ENCODE measurements at places on chromosomes 6 and 20. TPM values are rescaled to one million over a fixed set of nuclear protein-coding genes. Genes with fewer than 3 reads are reported as not detected.

The ATP6V1G2 gene
- total RNA-seq, result 1.4 TPM

The GNAS-AS1 gene
- total RNA-seq, result 1.4 TPM

The CYP39A1 gene
- not detected for total RNA-seq

The BPIFB3 gene
- total RNA-seq, result not detected

The SIRPG gene
- 70.7 TPM for total RNA-seq

The JAG1 gene
- 0.12 TPM for total RNA-seq

The SSR1 gene
- 171 TPM for total RNA-seq
